Stimulated activated CD4-positive, alpha-beta T cell treated with anti-CD3 and anti-CD28 coated beads, TNF-alpha, amount 100 ng/mL, for 48 hours (primary cell): ENCODE measurements at places on chromosomes 5 and 9.

DNA sequence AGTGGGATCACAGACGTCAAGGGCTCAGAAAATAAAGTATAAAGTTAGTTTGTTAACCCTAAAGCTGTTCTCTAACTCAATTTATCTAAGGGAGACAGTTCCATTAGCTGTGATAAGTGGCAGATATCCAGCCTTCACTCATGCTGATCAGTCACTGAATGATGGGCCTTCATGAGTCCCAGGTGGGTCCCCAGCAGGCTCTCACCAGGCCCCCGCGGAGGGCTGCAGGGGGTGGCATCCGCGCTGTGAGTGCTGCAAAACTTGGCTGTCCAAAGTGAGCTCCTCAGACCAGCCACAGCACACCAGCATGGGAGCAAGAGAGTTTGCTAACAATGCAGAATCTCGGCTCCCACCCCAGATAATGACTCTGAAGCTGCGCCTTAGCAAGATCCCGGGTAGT is 187.2 kb downstream of the GNA14 start:
- no peak for DNase-seq

DNA sequence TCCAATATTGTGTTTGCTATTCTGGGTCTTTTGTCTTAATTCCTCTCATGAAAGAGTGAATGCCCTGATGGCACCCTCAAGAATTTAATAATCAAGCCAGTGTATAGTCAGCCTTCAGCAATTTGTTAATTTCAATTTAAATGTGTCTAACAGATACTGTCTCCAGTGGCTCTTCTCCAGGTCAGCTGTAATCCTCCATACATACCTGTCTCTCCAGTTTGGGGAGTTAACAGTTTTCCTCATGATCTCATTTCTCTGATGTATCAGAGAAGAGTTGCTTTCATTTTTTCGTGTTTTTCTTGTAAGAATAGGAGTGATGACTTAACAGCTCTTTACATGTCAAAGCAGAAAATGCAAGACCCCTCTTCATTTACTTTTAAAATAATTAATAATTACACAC is 500.3 kb upstream of the RORB start:
- no peak for DNase-seq

DNA sequence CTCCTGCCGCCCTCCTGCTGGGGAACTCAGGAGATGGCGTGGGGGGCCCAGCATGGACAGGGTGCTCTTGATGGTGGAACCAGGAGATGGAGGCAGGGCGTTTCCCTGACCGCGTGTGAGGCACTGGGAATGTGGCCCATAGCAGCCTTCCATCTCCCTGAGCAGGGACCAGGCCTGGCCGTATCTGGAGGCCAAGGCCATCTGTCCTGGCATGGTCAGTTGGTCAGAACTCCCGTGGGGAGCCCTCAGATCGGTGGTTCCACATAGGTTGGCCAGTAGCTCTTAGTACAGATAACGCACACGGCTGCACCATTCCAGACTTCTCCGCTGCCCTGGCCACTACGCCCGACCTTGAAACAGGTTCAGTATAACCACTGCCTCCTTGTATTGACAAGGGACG is 77.6 kb downstream of the KCNT1 start:
- no peak for DNase-seq

GRCh38 chr9:18617759-18618158 is 143.8 kb downstream of the ADAMTSL1 start:
- no peak for DNase-seq

DNA sequence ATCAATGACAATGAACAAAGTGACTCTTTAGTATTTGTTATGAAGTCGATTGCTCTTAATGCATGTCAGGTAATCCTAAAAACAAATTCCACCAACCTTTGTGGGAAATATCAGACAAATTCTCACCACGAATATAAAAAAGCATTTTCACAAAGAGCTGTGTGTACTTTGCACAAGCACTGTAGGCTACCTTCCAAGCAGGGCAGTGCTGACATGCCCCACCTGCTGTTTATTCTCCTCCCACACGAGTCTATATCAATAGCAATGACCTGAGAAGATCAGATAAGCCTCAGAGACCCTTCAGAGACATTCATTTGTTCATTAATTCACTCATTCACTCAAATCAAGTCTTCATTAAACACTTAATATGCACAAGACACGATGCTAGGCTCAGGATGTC is 469.1 kb downstream of the ZSWIM6 start:
- DNase-seq: no peak

DNA sequence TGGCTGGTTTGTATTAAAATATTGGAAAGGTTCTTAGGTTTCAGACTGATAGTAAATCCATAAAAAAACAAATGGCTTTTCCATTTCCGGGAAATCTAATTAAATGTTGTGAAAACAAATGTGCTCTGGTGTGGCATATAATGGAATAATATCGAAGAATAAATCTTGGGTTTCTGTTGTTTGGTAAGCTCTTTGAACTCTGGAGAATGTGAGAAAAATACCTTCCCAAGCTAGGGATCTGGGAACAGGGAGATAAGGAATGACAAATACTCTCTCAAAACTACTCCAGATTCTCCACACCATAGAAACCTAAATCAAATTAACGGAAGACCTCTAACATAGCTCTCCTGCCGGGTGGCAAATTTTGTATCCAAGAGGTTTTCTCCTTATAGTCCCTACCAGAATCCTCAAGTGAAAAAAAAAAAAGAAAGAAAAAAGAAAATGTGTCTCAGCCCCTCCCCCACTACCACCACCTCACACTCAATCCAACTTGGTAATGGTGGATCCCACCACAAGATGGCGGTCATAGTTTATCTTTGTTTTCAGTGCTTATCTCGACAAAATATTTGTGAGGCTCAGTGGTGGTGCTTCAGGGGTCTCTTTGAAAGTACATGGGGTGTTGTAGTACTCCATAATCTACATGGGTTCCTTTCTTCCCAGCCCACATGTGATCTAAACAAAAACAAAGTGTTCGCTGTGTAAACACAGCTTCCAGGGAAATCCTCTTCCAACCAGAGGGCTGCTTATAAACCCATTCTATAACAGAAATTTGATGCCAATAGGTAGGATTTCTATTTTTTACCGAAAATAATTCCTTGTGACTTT is 54.5 kb upstream of the FST start:
- no peak for DNase-seq

DNA sequence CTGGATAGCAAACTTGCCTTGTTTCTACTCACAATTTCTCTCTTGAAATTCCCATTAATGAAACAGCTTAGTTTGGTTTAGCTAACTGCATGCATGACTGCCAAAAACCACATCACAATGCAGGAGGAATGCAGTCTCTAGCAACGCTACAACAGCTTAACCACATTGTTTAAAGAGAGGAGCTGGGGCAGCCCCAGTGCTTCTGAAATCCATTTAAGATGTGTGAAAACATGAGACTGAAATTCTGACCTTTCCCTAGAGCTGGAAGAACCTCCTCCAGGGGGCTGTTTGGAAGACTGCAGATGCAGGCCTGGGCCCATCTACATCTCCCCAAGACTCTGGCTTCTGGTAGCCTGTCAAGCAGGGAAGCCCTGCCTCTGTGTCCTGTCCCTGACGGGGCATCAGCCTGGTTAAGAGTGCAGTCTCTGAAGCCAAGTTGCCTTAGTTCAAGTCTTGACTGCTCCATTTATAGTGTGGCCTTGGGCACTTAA is 157.1 kb downstream of the ZNF462 start:
- DNase-seq: no peak

GRCh38 chr9:79166005-79166404 is 405.8 kb upstream of the TLE4 start:
- DNase-seq: no peak

DNA sequence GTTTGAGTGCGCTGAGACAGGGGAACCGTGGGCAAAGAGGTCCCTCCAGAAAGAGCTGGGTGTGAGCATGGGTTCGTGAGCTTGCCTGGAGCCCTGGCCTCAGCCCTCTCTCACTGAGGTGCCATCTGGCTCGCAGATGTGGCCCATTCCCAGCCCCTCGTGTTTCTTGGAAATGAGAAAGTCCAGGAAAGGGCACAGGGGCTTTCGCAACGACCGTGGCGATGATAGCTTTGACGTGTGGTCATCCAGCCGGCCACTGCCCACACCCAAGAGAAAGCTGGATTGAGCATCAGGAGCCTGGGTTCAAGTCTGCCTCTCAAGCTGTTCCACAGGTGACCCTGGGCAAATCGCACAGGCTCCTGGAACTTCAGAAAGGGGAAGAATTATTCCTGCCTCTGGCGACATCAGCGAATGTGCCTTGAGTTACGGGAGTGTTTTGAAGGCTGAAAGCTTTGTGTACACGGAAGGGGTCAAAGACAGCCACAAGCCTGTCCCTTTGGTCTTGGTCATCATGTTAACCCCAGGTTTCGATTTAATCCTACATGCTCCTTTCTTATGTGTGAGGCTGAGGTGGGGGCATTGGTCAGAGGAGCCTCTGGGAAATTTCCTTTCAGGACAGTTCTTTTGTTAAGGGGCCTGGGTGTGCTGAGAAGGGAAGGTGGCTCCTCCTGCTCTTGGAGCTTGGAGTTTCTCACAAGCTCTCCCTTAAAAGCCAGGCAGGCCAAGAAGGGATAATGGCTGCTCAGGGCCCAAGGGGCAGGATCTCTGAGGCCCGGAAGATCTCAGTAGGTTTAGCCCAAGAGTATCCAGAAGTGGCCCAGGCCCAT is 41.7 kb upstream of the IL17B start:
- no peak for DNase-seq

DNA sequence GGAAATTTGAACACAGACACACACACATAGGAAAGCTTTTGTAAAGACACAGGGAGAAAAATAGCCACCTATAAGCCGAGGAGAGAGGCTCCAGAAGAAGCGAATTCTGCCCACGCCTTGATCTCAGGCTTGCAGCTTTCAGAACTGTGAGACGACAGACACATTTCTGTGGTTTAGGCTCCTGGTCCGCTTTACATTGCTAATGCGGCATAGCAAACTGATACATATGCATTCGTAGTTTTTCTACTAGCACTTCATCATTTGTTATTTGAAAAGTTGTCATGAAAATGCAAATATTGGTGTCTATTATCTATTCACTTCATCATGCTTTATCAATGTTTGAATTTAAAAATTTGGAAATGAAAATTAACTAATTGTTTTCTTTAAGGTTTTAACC is 674.9 kb downstream of the SEMA5A start:
- no peak for DNase-seq

GRCh38 chr5:58773744-58774441 is 191.0 kb downstream of the RAB3C start:
- DNase-seq: no peak

- no peak for DNase-seq
These were observed 1.4 kb downstream of the MLLT3 start for GRCh38 chr9:20620650-20621470.

DNA sequence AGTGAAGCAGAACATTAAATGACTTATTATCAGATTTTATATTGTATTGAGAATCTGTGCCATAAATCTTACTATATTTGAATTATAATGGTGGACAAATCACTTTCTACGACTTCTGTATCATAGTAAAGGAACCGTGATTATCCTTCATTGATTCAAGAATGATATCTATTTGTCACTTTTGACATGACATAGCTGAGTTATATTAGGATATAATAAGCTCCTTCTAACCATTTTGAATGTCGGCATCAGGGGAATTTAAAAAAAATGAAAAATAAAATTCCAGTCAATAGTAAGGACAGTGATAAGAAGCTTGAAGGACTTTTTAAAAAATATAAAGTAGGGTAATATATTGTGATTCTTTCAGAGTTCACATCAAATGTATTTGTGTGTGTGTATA is 338.9 kb upstream of the ACO1 start:
- no peak for DNase-seq

- DNase-seq: no peak
These were observed 16.7 kb downstream of the MRRF start for GRCh38 chr9:122281368-122281767.

- DNase-seq: no peak
These were observed 333.6 kb downstream of the CSNK1G3 start for GRCh38 chr5:123845356-123846100.

- DNase-seq: no peak
These were observed 44.1 kb downstream of the C5orf15 start for GRCh38 chr5:133924221-133924920.

DNA sequence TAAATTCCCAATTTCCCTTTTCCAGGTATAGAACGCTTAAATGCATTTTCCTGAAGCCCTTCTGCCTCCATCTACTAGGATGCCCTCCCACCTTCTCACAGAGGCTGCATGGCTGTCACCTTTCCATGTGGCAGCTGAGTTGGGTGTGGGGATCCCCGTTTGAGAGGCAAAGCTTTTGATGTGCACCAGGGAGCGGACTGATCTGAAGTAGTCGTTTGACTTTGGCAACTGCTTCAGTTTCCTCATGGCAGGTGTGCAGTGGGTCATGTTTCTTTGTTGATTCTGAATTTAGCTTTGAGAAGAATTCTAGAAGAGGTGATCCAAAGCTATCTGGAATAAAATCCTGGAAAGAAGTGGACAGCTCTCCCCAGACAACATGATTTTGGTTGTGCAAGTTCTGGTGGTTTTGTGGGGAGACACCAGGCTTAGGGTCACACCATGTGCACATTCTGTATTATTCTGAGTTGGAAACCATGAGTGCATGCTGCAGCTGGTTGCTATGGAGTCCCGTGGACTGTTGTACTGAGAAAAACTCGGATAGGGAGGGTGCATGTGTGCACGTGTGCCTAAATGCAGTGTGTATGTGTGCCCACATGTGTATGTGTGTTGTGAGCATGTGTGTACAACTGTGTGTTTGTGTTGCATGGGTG is 63.5 kb downstream of the GADD45G start:
- DNase-seq: no peak

DNA sequence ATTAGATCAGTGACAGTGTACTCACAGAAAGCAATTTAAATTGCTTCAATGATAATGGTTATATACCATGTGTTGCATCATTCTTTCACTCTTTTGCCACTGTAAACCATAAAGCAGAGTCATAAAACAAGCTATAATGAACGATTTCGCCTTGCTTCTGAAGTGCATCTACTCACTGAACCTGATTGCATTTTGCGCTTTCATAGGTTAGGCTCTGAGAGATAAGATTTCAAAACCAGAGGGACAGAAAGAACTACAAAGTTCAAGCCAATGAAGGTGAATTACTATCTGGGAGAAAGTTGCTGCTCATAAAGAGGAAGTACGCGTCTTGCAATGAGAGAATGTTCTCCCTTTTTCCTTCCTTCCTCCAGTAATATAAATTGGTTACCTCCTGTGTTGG is 412.7 kb downstream of the CETN3 start:
- no peak for DNase-seq

DNA sequence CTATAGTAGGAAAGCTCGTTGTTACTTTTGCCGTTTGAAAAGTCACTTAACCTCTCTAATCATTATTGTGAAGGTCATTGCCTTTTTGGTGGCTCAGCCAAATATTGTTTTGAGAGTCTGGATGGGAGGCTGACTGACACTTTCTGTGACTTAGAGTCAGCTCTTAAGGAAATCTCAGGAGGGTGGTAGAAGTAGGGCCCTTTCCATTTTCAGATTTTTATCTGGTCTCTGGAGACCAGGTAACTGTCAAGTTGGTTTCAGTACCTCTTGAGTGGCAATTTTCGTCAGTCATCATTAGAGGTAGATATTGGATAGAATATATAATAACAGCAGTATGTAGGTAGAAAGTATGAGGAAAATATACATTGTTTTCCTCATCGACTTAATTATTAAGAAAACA is 23.3 kb downstream of the UGCG start:
- DNase-seq: no peak

DNA sequence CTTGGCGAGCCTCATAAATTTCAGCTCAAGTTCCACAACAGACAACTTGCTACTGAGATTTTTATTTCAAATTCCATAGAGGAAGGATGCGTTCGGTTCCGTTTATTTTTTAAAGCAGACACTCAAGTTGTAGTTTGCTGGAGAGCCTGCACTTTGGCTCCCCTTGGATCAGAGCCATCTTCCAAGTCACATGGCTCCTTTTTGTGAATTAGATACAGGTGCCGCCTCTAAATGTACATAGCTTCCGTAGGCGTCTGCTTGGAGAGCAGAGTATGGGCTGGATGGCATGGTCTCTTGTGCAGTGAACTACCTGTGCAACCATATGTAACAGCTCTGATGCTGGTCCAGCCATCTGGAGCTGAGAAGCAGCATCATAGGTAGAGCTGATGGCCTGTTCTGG is 73.9 kb upstream of the WWC1 start:
- DNase-seq: no peak
